ENCODE measurements at places on chromosomes 2 and 18.

DNA sequence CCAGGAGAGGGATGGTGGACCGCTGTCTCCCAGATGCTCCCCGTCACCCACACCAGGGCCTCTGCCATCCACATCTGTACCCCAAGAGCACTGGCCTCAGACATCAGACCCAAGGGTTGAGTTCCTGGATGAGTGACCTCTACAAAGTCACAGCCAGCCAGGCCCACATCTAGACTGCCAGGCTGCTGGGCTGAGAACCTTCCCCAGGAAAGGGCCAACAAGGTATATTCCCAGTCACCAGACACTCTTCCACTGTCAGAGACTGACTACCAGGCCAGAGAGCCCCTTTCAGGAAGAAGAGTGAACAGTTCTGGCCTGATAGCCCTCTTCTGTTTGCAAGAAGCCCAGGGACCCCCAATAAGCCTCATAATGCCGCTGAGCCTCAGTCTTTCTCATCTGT, 44.3 kb downstream of the C1QL2 start:
- no peak for DNase-seq

GRCh38 chr2:225735844-225736243, 336.3 kb downstream of the NYAP2 start:
- no peak for DNase-seq

DNA sequence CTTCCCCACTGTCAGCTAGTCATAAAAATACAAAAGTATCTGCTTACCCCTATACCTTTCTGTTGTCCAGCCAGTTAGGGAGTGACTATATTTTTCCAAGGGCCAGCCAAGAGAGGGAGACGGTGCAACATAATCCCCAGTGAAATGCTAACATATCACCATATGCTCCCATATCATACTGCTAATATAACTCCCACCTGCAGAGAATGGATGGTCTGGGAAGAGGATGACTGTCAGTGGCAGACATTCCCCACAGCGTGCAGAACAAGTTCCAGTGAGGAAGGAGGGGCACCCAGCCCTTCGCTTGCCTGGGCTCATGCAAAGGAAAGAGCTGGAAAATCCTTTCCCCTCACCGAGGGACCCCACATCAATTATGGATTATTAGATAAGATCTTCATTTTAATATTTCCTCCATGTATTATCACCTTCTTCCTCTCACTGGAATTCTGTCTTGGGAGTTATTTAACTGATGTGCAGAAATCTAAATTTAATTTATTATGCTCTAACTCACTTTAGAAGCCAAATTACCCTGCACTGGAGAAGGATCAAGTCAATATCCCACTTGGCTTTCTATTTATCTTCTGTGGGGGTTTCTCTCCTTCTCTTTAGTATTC, 135.6 kb downstream of the GALNT14 start:
- no peak for DNase-seq

GRCh38 chr2:113166187-113166645, 7.6 kb upstream of the PSD4 start:
- DNase-seq = no peak

DNA sequence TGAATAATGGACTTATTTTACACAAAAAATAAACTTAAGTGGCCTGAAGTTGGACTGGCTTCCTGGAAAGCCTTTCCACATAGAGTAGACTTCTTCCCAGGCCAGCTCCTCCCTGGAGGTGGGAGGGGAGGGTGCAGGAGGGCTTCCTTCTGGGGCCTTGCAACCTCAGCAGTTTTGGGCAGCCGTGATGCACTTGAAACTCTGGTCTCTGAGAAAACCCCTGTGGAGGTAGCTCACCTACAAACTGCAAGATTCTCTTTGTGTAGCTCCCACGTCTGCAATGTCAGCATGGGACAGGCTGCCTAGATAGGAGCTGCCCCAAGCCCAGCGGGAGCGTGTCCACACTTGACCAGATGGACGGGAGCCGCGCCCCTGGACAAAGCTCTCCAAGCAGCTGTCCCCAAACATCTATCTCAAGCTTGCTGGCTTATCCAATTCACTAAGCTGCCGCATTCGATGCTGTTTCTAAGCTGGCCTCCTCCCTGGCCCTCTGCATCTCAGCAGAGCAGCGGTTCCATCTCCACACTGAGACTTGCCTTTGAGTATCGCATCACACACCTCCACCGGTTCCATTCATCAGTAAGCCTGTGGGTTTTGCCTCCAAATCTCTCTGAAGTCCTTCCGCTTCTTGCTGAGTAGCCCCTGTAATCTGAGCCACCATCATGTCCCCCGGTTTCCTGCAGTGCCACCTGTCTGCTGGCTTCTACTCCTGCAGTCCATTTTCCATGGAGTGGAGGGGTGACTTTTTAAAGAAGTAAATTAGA, 1.6 kb upstream of the LPIN1 start:
- DNase-seq = no peak

GRCh38 chr2:230209422-230210051, 10.2 kb downstream of the SP110 start:
- DNase-seq = no peak

DNA sequence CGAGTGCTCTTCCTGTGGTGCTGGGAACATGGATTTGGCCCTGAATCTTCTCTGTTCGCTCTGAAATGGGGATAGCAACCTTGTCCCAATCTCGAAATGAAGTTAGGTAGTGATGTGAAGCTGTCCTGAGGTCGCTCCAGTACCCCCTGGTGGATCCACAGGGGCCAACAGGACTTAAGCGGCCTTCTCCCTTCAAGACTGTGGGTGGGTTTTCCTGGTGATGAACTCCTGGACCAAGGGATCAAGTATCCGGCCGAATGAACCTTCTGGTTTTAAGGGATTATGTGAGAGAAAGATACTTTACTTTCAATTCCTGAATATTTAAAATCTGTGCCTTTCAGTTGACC, 156.5 kb downstream of the NAPG start:
- no peak for DNase-seq

DNA sequence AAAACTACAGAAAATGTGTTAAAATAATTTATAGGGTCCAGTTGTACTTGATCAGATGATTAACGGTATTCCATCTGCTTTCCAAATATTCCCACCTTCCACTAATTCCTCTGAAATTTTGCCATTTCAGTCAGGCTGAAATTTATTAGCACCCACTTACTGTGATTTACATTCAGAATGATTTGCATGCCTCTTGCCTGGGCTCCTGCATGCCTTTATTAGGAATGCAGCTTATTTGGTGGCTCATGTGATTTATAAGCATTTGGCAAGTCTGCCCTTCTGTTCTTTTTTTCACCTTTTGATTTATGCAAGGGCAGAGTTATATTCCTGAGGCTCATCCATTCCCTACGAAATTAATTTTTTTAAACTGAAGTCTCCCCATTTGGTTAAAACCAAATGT, 1594.5 kb upstream of the PIK3C3 start:
- no peak for DNase-seq

- DNase-seq = no peak
Observed at GRCh38 chr2:199602271-199602895, 144.6 kb upstream of the SATB2 start.

GRCh38 chr2:6181525-6181924, 489.3 kb downstream of the SOX11 start:
- DNase-seq = no peak

- DNase-seq = no peak
Observed at GRCh38 chr2:189548666-189549448, 31.7 kb downstream of the SLC40A1 start.

DNA sequence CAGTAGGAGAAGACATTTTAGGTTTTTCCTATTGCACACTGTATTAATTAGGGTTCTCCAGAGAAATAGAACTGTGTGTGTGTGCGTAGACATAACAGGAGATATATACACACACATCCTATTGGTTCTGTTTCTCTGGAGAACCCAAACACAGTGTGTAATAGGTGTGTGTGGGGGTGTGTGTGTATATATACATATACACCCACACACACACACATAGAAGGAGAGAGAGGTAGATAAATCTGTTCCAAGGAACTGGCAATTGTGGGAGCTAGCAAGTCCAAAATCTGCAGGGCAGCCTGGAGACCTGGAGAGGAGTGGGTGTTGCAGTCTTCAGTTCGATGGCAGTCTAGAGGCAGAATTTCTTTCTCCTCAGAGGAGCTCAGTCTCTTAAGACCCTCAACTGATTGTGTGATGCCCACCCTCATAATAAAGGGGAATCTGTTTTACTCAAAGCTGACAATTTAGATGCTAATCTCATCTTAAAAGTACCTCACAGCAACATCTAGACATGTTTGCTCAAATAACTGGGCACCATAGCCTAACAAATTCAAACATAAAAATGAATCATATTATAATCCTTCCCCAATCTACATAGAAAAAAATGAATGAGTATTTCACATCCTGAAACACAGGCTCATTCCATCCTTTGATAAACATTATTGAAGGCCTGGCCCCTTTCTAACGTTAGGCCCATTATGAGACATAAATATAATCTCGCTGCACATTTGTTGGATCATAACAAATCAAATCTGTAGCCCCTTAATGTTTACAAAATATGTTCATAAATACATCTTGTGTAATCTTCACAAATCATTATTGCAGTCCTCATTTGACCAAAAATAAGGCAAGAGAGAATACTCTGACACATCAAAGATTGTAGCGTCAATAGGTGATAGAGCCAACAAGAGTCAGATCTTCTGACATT, 35.1 kb upstream of the RTN4 start:
- no peak for DNase-seq

- DNase-seq = no peak
Observed at GRCh38 chr2:237281836-237282306, 132.1 kb downstream of the COL6A3 start.

GRCh38 chr2:18136881-18137475, 258.5 kb downstream of the KCNS3 start:
- no peak for DNase-seq

GRCh38 chr18:49111191-49111988, 160.6 kb upstream of the SMAD7 start:
- no peak for DNase-seq

- DNase-seq = no peak
Observed at GRCh38 chr2:235979753-235980435, 188.3 kb downstream of the GBX2 start.

DNA sequence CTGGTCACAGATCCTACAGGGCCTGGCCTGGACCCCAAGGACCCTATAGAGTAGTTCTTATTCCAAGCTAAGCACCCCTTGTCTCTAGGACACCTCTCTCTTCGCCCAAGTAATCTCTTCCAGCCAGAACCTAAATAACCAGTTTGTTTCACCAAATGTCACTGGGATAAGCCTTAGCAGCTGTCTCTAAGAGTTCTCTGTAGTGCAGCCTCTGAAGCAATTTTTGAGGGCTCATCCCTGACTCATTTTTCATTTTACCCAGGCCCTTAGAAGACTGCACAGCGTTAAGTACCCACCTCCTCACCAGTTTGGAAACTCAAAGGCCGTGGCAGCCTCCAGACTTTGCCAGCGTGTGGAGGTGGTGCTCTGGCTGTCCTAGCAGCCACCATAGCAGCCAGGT, 290.1 kb upstream of the SIX2 start:
- no peak for DNase-seq

DNA sequence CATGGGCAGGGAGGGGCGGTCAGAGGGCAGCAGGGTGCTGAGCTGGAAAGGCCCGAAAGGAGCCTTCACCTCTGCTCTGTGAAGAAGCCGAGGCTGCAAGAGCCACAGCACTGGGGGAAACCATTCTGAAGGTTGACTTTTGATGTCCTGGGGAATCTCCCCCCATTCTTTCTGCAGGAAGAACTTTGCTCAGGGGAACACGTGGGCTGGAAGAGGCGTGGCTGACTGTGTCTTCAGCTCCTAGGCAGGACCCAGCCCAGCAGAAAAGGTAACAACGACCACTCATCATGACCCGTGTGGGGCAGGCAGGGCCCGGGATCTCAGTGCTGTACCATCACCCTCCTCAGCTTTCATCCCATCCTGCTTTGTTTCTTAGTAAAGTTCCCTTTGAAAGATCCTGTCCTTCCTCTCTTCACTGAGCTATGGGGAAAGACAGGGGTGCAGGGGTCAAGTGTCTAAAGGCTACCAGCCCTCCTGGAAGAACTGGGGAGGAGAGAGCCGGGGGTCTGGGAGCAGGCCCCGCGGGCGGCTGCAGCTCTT, 312.7 kb downstream of the CELF4 start:
- no peak for DNase-seq

DNA sequence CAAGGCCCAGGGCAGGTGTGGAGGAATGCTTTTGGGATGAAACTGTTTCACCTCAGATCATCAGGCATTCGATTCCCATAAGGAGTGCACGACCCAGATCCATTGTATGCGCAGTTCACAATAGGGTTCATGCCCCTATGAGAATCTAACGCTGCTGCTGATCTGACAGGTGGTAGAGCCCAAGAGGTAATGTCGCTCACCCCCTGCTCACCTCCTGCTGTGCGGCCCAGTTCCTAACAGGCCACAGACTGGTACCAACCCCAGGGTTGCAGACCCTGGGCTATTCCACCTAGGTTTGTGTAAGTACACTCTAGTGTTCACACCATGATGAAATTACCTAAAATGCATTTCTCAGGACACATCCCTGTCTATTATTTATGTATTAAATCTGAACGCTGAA, 72.5 kb downstream of the COPS8 start:
- DNase-seq = no peak

GRCh38 chr2:209556354-209556961, 132.6 kb downstream of the MAP2 start:
- DNase-seq = no peak

- no peak for DNase-seq
Observed at GRCh38 chr2:69483024-69483423, 45.8 kb upstream of the NFU1 start.

- no peak for DNase-seq
Observed at GRCh38 chr2:109057686-109058085, 68.7 kb upstream of the EDAR start.

GRCh38 chr2:64202206-64202845, 58.1 kb upstream of the PELI1 start:
- DNase-seq = no peak

- DNase-seq = no peak
Observed at GRCh38 chr18:78764544-78764943, 215.1 kb upstream of the SALL3 start.

GRCh38 chr2:56960581-56960980, 776.8 kb downstream of the CCDC85A start:
- no peak for DNase-seq

DNA sequence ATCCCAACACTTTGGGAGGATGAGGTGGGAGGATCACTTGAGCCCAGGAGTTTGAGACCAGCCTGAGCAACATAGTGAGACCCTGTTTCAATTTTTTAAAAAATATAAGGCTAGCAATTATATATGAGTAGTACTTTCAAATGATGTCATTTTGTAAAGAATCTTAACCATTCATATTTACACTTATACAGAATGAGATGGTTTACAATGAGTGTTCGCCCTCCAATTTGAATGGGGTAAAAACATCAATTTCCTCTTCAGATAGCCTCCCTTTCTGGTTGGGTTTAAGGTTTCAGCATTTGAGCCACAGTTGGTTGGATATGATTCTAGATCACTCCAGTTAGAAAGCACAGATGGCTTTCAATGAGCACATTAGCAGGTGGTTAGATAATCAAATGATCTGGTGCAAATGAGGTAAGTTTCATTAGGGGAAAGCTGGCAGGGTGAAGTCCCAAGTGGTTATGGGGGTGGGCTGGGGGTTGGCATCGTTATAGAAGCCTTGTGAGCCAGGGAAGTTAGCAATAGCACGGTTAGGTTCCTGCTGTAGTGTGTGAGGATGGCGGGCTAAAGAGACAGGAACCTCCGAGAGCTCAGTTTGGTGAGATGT, 63.9 kb downstream of the TRPM8 start:
- no peak for DNase-seq
